ENCODE measurements at places on chromosomes 16 and 17. TPM values are rescaled to one million over a fixed set of nuclear protein-coding genes. Genes with fewer than 3 reads are reported as not detected.

The NACA2 gene
- total RNA-seq = not detected

The MARCHF10 gene
- not detected for total RNA-seq

The TMEM204 gene
- 15.6 TPM for total RNA-seq

The CD68 gene
- 37.4 TPM for total RNA-seq

The PERCC1 gene
- total RNA-seq = not detected

The PLA2G10 gene
- total RNA-seq = not detected

The TCAP gene
- under 0.01 TPM for total RNA-seq

The SLC35G6 gene
- not detected for total RNA-seq

The SCARF1 gene
- 3.4 TPM for total RNA-seq

The NTN3 gene
- 1.2 TPM for total RNA-seq

The B3GNT9 gene
- 31.9 TPM for total RNA-seq

The FOXF1 gene
- total RNA-seq = 47.2 TPM

The MT1H gene
- total RNA-seq = not detected

The CCL14 gene
- not detected for total RNA-seq

The KRTAP2-3 gene
- not detected for total RNA-seq

The TBC1D28 gene
- total RNA-seq = not detected

The JPT1 gene
- 339 TPM for total RNA-seq

The SULT1A2 gene
- total RNA-seq = 0.72 TPM

The ARL2BP gene
- 62.4 TPM for total RNA-seq

The SHISA6 gene
- total RNA-seq = not detected

The BCL6B gene
- 0.24 TPM for total RNA-seq

The ORC6 gene
- 15.1 TPM for total RNA-seq

The DHRS11 gene
- total RNA-seq = 8.0 TPM

The NRN1L gene
- total RNA-seq = not detected

The SEPTIN1 gene
- total RNA-seq = 0.32 TPM

The FAM171A2 gene
- 7.9 TPM for total RNA-seq

The LRRC37A3 gene
- total RNA-seq = 2.7 TPM

The DCAF7 gene
- 48.1 TPM for total RNA-seq

The NFAT5 gene
- total RNA-seq = 9.2 TPM

The RGS9 gene
- 3.8 TPM for total RNA-seq

The MATCAP1 gene
- 8.4 TPM for total RNA-seq

The NPIPA7 gene
- not detected for total RNA-seq

The ADGRG1 gene
- 1.4 TPM for total RNA-seq

The SLC16A6 gene
- 4.0 TPM for total RNA-seq

Measured in epithelial cell of alveolus of lung (primary cell).